ENCODE measurements at places on chromosomes 3 and 15. TPM values are rescaled to one million over a fixed set of nuclear protein-coding genes. Genes with fewer than 3 reads are reported as not detected.

The MYZAP gene
- 2.1 TPM for total RNA-seq

The LRRC31 gene
- not detected for total RNA-seq

The PLSCR2 gene
- 0.62 TPM for total RNA-seq

The MINDY4B gene
- not detected for total RNA-seq

The RAD54L2 gene
- total RNA-seq, result 38.1 TPM

The SYNPR gene
- total RNA-seq, result not detected

DNA sequence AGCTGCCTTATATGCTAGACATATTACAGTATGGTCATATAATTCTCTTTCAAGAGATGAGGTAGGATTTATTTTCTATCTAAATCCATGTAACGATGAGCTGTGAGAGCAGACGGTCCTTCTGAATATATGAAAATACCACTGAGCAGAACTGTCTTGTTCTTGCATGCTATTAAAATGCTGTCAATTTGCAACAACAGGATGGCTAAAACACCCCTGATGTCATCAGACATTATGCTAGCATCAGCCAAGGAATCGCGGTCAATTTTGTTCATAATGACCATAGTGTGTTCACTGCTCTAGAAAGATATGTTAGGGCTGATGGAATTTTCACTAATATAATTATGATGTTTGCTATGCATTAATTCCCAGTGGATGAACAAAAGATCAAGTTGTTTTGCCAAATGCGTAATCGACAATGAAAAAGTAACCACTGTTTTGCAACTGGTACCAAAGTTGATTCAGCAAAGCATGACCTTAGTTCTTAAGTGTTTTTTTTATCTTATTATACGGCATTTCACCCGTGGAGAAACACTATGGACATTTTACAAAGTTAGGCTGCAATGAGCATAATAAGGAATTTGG lies 765.4 kb upstream of the NR2F2 start:
- DNase-seq, result no peak

- no peak for DNase-seq
Observed at GRCh38 chr3:58403513-58404109, 30.0 kb downstream of the PDHB start.

DNA sequence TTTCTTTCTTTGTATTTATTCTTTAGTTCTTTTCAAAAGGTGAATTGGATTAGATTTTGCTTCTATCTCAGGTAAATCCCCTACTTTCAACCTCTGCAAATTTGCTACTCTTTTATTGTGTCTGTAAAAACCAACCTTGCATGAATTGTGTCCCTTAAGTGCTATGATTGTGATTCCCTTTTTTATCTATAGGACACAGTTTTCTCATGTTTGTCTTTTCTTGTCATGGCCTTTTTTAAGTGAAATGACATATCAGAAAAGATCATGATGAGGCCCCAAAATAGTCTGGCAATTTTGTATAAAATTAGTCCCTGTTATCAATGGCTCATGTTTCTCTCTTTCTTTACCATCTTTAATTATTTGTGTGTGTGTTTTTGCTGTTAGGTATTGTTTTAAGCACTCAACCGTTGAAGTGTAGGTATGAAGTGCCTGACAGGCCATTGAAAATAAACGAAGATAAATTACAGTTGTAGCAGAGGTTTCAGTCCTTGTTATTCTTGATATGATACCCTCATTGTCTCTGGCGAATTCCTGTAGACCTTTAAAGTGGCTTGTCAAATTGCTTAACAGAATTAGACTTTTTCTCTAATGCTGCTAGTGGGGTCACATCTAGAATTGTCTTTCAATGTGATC lies 184.3 kb downstream of the UBE2E2 start:
- DNase-seq, result no peak

- no peak for DNase-seq
Observed at GRCh38 chr15:25543196-25543595, 104.4 kb upstream of the UBE3A start.

Measured in naive thymus-derived CD4-positive, alpha-beta T cell (primary cell).